Spinal cord (tissue), 10 donors: ENCODE measurements at places on chromosomes 12 and 14. TPM values are rescaled to one million over a fixed set of nuclear protein-coding genes. Genes with fewer than 3 reads are reported as not detected.

RFX4 gene
- polyA plus RNA-seq = 90.3 TPM

SYT1 gene
- 113 TPM for polyA plus RNA-seq

ZDHHC17 gene
- polyA plus RNA-seq = 60.7 TPM

NELL2 gene
- polyA plus RNA-seq = 149 TPM

GRCh38 chr12:128971802-128972201 lies 118.5 kb downstream of the GLT1D1 start:
- peaks cover 14% of the 10 kb centered on the region for H3K27me3 ChIP-seq
- no peak overlapping the region for H3K27ac ChIP-seq
- H3K36me3 ChIP-seq = no peaks in the 10 kb centered on the region
- peaks cover 36% of the 10 kb centered on the region for H3K4me1 ChIP-seq

GRCh38 chr12:28527631-28528249 lies 337.5 kb downstream of the CCDC91 start:
- H3K27me3 ChIP-seq = no peaks in the 10 kb centered on the region
- H3K4me3 ChIP-seq = no peak overlapping the region
- no peaks in the 10 kb centered on the region for H3K36me3 ChIP-seq

DNA sequence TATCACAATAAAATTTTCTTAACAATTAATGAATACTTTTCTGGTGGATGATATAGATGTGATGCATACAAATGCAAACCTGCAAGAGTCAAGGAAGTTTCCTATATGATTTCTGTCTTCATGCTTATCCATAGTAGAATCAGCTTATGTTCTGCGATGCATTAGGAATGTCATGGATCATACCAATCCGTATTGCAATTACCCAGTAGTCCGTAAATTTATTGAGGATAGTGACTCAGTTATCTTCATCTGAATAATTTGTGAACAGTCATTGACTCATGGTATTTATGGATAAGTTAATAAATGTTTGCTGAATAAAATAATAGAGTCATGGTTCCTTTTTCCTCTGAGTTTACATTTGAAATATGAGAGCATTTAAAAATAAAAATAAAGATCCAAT lies 483.4 kb downstream of the LRFN5 start:
- no peaks in the 10 kb centered on the region for H3K4me1 ChIP-seq
- H3K27ac ChIP-seq = no peak overlapping the region
- no peaks in the 10 kb centered on the region for H3K36me3 ChIP-seq
- DNase-seq = no peak
- H3K27me3 ChIP-seq = no peaks in the 10 kb centered on the region

- DNase-seq = no peak
- H3K4me1 ChIP-seq = no peaks in the 10 kb centered on the region
- no peak overlapping the region for H3K27ac ChIP-seq
- H3K4me3 ChIP-seq = no peak overlapping the region
These were observed 198.1 kb downstream of the ANO2 start for GRCh38 chr12:5746917-5747316.

DNA sequence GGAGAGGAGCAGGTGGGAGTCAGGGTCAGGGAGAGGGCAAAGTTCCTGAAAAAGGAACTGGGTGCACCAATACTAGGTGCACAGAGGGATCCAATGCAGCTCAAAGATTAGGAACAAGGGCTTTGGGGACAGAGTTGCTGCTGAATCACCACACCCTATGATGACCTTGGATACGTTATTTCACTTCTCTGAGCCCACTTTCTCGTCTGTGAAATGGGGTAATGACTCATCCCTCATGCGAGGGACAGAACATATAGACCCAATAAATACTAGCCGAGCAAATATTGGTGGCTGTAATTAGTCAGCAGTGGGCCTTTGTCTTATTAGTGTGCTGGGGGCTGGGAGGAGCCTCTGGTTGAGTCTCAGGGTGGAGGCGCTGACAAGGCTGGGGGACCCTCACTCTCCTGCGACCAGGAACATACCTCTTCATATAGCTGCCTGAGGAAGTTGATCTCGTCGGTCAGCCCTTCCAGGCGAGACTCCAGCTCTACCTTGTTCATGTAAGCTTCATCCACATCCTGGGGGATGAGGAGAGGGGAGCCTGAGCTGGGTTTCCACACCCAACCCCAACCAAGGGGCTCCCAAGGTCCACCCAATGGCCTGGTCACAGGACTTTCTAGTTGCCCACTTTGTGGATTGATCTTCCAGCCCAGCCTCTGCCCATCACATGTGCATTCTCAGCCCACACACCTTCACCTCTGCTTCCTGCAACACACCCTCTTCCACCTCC lies 4.5 kb downstream of the KRT8 start:
- H3K27ac ChIP-seq = no peak overlapping the region
- H3K4me1 ChIP-seq = peaks cover 12% of the 10 kb centered on the region
- H3K4me3 ChIP-seq = no peak overlapping the region
- H3K27me3 ChIP-seq = peaks cover 10% of the 10 kb centered on the region
- H3K36me3 ChIP-seq = no peaks in the 10 kb centered on the region

- H3K27me3 ChIP-seq = no peaks in the 10 kb centered on the region
- no peak for DNase-seq
- peak overlapping the region; percentile 35 for H3K27ac ChIP-seq
- no peak overlapping the region for H3K4me3 ChIP-seq
These were observed 178.2 kb downstream of the AKAP6 start for GRCh38 chr14:32507029-32507984.

- H3K4me1 ChIP-seq = peaks cover 30% of the 10 kb centered on the region
- no peaks in the 10 kb centered on the region for H3K27me3 ChIP-seq
- H3K4me3 ChIP-seq = no peak overlapping the region
- no peak for DNase-seq
- peaks cover 22% of the 10 kb centered on the region for H3K36me3 ChIP-seq
These were observed 112.3 kb downstream of the PLXNC1 start for GRCh38 chr12:94260717-94261116.

- no peaks in the 10 kb centered on the region for H3K27me3 ChIP-seq
- H3K4me3 ChIP-seq = peak overlapping the region; percentile 99
- no peak for DNase-seq
- H3K27ac ChIP-seq = peak overlapping the region; percentile 99
- H3K36me3 ChIP-seq = peaks cover 11% of the 10 kb centered on the region
These were observed 2.1 kb downstream of the CBX5 start for GRCh38 chr12:54277823-54278276.
